Epithelial cell of umbilical artery (primary cell): ENCODE measurements at places on chromosomes 12 and 14. TPM values are rescaled to one million over a fixed set of nuclear protein-coding genes. Genes with fewer than 3 reads are reported as not detected.

DTX1 gene
- 0.32 TPM in 1 of 2 replicates, not detected in the other for total RNA-seq

SLC25A21 gene
- total RNA-seq, result 1.4 and 2.3 TPM in 2 replicates

ANO2 gene
- total RNA-seq, result 16.2 and 23.6 TPM in 2 replicates

ARHGEF25 gene
- 3.8 and 8.1 TPM in 2 replicates for total RNA-seq

ANKRD33 gene
- 0.15 and 0.32 TPM in 2 replicates for total RNA-seq

C14orf39 gene
- not detected in 2 replicates for total RNA-seq

FAR2 gene
- 40.3 and 72.4 TPM in 2 replicates for total RNA-seq

RNASE9 gene
- not detected in 2 replicates for total RNA-seq

AMDHD1 gene
- total RNA-seq, result not detected in 2 replicates

STXBP6 gene
- total RNA-seq, result not detected in 2 replicates

TPPP2 gene
- not detected in 2 replicates for total RNA-seq

SLC5A8 gene
- total RNA-seq, result not detected in 2 replicates

PRKAB1 gene
- total RNA-seq, result 9.7 and 25.2 TPM in 2 replicates

RFX4 gene
- total RNA-seq, result not detected in 2 replicates

CCER1 gene
- not detected in 2 replicates for total RNA-seq

HCAR2 gene
- total RNA-seq, result not detected in 2 replicates

MPHOSPH9 gene
- 42.2 and 69.3 TPM in 2 replicates for total RNA-seq

MFAP5 gene
- not detected in 2 replicates for total RNA-seq

GRIP1 gene
- 0.15 and 0.32 TPM in 2 replicates for total RNA-seq

USP15 gene
- 46.4 and 83.4 TPM in 2 replicates for total RNA-seq

CDH24 gene
- 7.5 and 12.5 TPM in 2 replicates for total RNA-seq

KLRC2 gene
- total RNA-seq, result not detected in 2 replicates

CHGA gene
- not detected in 2 replicates for total RNA-seq

NRL gene
- 0.32 and 0.76 TPM in 2 replicates for total RNA-seq

KRT2 gene
- total RNA-seq, result not detected in 2 replicates

HOXC12 gene
- not detected in 2 replicates for total RNA-seq
